ENCODE measurements at places on chromosomes 13 and 19.
A peak's percentile ranks its signal among the peaks of the same experiment; 100 is the strongest.

DNA sequence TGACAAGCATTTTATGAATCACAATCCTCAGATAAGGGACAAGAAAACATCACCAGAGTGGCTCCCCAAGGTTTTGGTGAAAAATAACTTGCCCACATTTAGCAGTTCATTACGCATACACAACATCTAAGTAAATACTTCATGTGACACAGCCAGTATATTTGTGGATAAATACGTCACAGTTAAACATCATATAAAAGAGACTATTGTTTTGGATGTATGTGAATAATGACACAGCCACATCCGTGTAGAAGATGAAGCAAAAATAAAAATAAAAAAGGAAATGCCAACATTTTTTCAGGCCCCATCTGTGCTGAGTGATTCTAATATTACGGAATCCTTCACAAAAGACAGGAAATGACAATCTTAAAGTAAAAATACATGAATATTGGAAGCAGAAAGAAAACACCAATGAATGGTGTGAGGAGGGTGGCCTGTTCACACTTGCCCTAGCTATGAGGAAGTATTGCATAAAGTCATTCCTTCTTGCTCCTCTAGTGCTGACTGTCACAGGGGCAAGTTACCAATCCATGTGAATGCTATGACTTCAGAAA is 457.1 kb downstream of the KLF12 start:
- DNase-seq = no peak

DNA sequence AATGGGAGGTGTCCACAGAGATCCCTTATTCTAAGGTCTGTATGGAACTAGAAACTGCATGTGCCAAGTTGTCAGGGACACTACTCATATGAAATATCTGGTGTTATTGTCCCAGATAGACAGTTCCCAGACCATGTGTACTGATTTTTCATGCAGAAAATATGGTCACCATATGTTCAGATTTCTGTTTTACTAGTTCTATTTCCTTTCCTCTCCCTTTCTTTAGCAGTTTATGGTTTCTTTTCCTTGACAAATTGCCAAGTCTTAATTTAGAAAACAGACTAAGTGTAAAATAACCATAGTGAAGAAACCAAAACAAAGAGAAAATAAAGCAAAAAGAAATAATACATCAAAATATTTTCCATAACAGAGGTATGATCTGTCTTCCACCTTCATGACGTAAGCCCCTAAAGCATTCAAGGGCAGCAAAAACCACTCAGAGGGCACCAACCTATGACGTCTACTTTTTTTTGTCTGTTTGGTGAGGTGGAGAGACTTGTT is 248.5 kb downstream of the KCTD12 start:
- no peak for DNase-seq

- no peak for DNase-seq
Observed at GRCh38 chr13:106819413-106820180, 251.7 kb upstream of the ARGLU1 start.

DNA sequence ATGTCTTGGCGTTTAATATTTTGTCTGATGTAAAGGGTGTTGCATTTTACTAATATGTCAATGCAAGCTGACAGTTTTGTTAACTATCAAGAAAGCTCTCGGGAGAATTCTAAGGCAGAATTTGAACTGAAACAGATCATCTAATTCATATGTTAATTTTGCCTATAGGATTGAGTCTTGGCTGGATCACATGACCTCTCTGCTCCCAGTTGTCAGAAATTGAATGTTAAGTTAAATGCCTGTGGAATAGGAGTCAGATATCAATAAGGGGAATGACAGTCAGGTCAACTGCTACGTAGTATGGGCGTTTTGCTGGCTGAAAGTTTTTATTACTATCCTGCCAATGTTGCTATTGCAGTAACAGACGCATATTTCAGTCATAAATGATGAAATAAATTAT is 358.5 kb downstream of the MYO16 start:
- DNase-seq = no peak

GRCh38 chr19:33505823-33506222 is 15.8 kb downstream of the PEPD start:
- DNase-seq = no peak

DNA sequence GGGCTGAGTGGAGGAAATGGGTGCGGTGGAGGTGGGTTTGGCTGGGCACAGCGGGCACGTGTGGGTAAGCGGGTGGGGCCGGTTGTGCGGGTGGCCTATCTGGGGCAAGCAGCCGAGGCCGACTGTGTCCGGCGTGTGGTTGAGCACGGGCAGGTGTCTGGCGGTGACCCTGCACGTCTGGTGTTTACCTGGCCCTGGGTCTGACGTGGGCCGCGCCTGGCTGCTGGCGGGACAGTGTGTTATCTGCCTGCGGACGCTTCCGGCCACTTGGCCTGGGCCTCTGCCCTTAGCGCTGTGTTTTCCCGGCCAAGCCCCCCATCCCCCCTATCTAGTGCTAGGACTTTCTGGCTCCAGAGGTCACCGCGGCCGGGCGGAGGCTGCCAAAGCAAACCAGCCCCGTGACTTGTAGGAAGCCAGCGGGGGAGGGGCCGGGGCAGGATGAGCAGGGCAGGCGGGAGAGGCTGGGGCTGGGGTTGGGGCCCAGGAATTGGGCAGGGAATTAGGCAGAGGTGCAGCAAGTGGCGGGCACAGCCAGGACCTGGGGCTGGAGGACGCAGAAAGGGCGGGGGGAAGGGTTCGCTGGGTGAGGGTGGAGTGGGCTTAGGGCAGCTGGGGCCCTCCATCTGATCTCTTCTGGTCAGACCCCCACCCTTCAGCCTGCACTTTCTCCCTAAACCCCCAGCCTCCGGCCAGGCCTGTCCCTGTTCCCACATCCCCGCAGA is 534 bp upstream of the HPN start:
- DNase-seq = peak; percentile 75
